Activated T-helper 2 cell treated with anti-CD3 and anti-CD28 coated beads, Interferon-gamma antibody, Interleukin-2, Interleukin-4, amounts not matched to agents 10 μg/mL and 5 μg/mL and 100 μg/mL, durations not matched to agents 14 hours and 24 hours and 36 hours (primary cell): ENCODE measurements at places on chromosomes 6 and 20. TPM values are rescaled to one million over a fixed set of nuclear protein-coding genes. Genes with fewer than 3 reads are reported as not detected.

The PRR18 gene
- 0.14 and 0.25 TPM in 2 replicates for total RNA-seq

DNA sequence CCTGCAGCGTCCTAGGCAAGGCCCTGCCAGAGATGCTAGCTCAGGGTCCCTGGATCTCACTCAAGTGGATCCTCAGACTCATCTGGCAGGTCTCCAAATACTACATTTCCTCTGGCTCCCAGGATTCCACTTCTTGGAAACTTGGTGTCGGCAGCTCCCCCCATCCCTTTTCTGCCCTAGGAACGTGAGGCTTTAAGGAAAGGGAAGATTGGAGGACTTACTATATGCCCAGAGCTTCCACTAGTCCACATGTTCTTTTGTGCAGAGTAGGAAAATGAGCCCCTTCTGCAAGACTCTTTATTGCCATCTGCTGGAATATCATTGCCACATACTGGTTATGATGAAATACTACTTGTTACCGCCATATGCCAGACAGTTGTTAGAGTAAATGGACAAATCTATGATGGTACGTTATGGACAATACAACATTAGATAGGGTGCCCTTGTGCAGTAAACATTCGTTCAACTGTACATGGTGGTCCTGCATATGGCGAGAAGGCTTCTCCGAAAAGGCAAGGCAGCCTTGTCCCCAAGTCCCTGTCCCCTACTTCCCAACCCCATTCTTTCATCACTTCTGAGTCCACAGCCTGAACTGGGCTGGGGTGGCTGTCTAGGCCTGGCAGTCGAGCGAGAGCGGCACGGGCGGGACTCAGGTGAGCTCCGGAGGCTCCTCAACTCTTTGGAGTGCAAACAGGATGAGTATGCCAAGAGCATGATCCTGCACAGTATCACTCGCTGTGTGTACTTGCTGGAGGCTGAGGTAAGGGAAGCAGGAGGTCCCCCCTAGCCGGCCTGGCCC lies 780 bp downstream of the ARMC12 start:
- no peak for DNase-seq

- no peak for DNase-seq
Observed at GRCh38 chr6:56625356-56625755, 17.3 kb downstream of the DST start.

- no peak for DNase-seq
Observed at GRCh38 chr20:59696476-59696875, 92.1 kb downstream of the PHACTR3 start.

The ADGRB3 gene
- 0.07 and 0.14 TPM in 2 replicates for total RNA-seq

GRCh38 chr20:237929-238328 lies 10.9 kb downstream of the DEFB129 start:
- no peak for DNase-seq

DNA sequence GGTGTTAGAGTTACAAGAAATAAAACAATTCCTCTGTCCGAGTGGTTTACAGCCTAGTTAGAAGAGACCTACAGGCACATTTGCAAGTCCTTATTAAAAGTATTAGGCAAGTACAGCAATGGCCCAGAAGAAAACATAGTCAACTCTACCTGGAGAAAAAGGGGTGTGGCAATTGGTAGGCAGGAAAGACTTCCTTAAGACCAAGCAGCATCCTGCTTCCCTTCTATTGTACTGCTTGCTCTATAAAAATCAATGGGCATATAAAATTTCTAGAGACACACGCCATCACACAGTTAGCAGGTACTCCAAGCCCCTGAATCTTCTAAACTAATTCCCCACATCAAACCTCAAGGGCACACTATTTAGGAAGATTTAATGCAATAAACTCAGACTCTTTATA lies 185.6 kb downstream of the ATXN1 start:
- DNase-seq, result no peak

The TASP1 gene
- total RNA-seq, result 9.6 and 11.3 TPM in 2 replicates

The CTCFL gene
- total RNA-seq, result not detected in 2 replicates

DNA sequence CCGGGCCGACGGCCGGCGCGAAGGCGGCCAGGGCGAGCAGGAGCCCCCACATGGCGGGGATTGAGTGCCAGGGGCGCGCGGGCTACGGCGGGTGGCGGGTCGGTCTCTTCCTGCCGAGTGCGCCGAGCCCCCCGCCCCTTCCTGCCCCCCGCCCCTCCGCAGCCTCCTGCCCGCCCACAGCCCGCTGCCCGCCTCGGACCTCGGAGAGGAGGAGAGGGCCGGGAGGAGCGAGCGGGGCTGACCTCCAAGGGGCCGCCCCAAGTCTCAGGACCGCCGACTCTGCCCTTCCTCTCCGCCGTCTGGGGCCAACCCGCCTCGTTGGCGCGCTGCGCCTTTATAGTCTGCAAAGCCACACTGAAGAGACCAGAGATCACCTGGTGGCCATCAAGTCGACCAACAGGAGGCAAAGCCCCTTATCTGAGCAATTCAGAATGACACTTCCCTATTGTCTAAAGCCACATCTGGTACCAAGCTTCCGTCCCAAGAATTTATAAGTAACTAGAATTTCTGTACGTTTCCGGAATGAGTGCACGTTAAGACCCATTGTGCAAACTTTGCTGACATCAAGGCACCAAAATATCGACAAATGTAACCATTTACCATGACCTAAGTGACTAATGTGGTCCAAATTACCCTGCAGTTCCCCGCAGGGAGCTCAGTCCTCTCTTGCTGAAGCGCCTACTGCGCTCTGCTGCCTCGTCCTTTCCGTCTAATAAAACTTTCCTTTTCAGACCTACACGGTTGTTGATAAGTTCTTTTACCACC lies at the start of gene CPXM1:
CPXM1 (minus strand) TSS at position 107 of the 765 bp plus-strand sequence; CDS start at position 52, 55 bp downstream.
- DNase-seq, result no peak

GRCh38 chr6:75479712-75480111 lies 13.9 kb downstream of the FILIP1 start:
- DNase-seq, result no peak

The ENPP4 gene
- 5.4 TPM in 2 replicates for total RNA-seq

- DNase-seq, result no peak
Observed at GRCh38 chr6:107540465-107540857, 50.5 kb downstream of the SOBP start.

- DNase-seq, result no peak
Observed at GRCh38 chr20:11275740-11276139, 601.9 kb upstream of the JAG1 start.

GRCh38 chr20:2467412-2467811 lies 3.2 kb downstream of the SNRPB start:
- no peak for DNase-seq

GRCh38 chr6:45156075-45156474 lies 172.1 kb upstream of the RUNX2 start:
- peak; percentile 36 for DNase-seq
